AG04450 (cell line): ENCODE measurements at places on chromosomes 4 and X.

DNA sequence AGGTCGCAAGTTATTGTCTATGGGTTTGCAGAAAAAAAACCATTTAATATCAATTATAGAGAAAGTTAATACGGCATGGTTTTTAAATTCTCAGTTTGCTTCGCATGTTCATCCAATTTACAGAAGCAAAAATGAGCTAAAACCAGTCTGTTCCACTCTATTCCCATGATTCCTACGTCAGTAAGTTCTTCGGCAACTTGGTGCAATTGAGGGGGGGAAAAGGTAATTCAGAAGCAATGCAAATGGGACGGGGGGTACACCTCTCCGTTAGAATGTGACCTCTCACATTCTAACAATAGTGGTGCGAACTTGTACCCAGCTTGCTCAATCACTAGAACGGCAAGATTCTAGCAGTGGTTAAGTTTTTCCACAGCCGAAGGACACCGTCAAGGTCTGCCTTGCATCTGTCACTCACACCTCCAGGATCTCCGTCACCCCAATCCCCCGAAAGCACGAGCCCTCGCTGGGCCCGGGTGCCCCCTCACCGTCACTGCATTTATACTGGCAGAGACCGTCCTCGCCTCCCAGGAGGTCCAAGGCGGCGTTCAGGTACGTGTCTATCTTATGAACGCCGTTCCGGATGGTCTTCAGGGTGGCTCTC is 653 bp downstream of the PLA2G12A start:
- no peak for DNase-seq

DNA sequence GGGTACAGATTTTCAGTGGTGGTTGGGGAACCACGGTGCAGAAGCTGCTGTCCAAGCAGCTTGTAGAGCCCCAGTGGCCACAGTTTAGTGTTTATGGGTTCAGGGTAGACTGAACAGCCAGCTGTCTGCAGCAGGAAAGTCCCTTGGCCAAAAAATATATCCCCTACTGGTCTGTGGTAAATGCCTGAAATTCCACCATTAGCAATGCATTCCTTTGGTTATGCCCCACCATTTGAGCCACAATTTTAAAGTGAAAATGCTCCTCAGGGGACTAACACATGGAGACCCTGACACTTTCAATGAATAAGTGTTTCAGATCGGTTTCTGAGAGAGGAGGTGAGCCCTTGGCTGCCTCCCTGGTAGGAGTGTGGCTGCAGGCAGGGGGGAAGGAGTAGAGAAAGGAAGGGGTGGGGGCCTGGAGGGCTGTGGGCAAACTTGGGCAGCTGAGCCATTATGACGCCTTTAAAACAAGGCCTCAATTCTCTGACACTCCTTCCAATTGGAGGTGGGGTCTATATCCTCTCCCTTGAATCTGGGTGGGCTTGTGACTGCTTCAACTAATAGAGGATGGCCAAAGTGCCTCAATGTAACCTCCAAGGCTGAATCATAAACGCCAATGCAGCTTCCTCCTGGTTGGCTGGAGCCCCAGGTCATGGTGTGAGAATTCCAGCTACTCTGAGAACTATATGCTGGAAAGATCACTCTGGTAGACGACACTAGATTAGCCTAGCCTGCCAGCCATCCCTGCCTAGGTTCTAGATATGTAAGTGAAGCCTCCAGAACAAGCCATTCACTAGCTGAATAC is 75.8 kb upstream of the ATP6AP2 start:
- DNase-seq, result peak; percentile 30

- DNase-seq, result no peak
Observed at GRCh38 chr4:79964400-79965211, 108.4 kb downstream of the ANTXR2 start.

DNA sequence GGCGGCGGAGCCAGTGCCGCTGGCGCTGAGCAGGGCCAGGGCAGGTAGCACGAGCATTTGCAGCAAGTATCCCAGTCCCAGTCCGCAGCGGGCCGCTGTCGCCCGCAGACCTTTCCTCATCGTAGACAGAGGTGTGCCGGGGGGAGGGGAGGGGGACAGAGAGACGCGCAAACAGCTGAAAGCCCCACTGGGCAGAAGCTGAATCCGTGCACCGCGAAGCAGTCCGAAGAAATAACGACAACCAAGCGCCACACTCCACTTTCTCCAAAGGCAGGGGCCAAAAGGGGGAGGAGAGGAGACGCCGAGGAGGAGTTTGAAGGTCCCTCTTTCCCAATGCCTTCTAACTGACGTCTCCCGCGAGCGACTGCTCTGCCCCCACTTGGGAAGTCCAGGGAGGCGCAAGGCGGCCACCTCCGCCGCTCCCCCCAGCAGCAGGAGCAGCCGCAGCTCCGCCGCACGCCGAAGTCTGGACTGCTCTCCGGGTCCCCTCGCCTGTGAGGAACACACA is at the start of gene UNC5C:
TSS of gene UNC5C (minus strand) at position 236 of the 508 bp plus-strand sequence.
- DNase-seq, result no peak

DNA sequence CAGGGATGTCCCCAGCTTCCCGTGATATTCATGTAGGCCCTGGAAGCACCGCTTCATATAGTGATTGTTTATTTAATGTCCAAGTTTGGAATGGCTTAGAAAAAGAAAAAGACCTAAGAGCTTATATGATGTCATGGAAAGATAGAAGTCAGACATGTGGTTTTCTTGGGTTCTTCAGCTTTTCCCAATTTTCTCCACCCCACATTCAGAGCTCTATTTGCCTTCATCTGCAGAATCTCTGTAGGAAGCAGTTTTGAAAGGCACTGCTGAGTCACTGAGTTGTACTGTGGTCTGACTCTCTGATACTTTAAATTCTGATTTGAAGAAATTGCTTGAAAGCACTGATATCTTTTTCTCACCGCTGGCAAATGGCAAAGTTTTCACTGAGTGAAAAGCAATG is 120.6 kb upstream of the EDNRA start:
- DNase-seq, result peak; percentile 65

DNA sequence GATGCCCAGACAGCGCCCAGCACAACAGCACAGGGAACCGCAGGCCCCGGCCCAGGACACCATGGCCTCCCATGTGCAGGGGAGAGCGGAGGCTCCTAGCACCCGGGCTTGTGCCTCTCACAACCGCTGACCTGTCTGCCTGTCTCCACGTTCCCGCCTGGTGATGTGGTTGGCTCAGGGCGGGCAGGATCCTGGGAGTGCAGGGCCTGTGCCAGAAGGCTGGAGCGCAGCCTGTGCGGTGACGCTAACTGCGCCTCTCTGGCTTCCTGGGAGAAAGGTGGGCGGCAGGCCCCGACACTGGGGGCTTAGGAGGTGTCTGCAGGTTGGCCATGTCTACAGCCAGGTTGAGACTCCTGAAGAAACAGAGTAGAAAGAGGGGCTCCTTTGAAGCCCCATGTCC is 48.7 kb downstream of the CPZ start:
- no peak for DNase-seq

DNA sequence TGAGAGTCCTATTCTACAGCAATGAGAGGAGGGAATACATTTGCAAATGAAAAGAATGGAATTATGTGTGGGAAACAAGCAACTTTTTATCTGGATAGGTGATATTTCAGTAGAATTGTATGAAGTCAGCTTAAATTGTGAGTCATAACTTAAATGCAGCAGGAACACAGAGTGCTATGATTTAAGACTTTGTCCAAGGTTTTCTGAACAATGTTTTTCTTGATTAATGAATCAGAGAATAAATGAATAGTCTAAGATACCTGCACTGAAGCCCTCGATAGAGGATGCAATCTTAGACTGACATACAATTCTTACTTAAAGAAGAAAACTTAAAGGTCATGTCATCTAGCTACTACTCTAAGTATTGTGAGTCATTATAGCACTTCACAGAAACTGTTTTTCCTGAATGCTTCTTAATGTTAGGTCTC is 8.0 kb downstream of the ARHGEF38 start:
- DNase-seq, result no peak

- peak; percentile 16 for DNase-seq
Observed at GRCh38 chrX:17374619-17375366, at the start of gene NHS. Gene NHS (plus strand): TSS chrX:17375200. CDS start chrX:17375758, 558 bp downstream.

DNA sequence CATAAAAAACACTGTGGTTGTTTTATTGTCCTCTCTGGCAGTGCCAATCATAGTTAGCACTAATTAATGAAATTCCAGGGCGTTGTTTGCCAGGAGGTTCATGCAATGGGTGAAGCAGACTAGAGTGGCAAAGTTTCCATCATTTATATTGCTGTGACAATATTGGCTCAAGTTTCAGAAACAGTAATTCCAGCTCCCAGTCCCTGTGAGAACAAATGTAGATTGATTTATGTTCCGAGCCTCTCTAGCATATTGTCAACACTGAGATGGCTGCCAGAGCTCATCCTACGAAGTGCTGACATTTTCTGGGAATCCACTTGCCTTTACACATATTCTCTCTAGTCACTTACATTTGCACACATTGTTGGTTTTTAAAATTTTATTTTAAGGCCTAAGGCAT is 440.0 kb upstream of the IGFBP7 start:
- DNase-seq, result no peak

DNA sequence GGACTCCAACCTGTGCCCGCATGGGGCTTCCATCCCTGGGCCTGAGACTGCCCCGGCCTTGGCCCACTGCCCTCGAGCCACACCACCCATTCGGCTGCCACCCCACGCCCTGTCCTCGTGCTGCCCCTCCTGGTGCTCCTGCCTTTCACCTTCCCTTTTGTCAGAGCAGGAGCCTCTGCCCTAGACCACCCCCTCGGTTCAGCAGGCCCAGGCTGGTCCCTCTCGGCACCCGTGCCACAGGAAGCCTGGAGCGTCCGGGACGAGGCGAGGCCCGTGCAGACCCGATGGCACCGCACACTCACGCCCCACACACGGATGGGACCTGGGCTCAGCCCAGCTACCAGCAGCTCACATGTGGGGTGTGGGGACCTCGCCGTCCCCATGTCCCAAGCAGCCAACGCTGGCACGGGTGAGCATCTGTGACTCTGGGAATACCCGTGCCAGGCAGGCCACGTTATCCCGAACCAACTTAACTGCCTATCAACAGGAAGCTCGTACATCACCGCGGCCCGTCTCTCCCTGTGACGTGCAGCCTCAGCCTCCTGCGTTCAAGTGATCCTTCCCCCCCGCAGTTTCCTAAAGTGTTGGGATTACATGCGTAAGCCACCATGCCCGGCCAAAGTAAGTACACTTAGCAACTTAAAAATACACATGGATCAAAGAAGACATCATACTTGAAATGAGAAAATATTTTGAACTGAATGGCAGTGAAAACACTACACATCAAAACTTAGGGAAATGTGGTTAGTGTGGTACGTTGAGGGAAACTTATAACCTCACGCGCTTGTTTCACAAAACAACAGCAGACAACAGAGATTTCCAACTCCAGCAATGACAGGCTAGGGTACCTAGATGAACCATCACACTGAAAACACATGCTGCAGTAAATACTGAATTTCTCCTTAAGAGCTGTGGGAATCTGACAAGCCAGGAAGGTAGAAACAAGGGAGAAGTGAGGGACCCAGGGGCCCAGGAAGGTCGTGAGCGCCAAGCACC is 29.0 kb downstream of the LRPAP1 start:
- no peak for DNase-seq

- DNase-seq, result peak; percentile 15
Observed at GRCh38 chr4:102825261-102826091, 1.9 kb downstream of the UBE2D3 start.

GRCh38 chr4:77163641-77164040 is 6.6 kb downstream of the CCNG2 start:
- no peak for DNase-seq

DNA sequence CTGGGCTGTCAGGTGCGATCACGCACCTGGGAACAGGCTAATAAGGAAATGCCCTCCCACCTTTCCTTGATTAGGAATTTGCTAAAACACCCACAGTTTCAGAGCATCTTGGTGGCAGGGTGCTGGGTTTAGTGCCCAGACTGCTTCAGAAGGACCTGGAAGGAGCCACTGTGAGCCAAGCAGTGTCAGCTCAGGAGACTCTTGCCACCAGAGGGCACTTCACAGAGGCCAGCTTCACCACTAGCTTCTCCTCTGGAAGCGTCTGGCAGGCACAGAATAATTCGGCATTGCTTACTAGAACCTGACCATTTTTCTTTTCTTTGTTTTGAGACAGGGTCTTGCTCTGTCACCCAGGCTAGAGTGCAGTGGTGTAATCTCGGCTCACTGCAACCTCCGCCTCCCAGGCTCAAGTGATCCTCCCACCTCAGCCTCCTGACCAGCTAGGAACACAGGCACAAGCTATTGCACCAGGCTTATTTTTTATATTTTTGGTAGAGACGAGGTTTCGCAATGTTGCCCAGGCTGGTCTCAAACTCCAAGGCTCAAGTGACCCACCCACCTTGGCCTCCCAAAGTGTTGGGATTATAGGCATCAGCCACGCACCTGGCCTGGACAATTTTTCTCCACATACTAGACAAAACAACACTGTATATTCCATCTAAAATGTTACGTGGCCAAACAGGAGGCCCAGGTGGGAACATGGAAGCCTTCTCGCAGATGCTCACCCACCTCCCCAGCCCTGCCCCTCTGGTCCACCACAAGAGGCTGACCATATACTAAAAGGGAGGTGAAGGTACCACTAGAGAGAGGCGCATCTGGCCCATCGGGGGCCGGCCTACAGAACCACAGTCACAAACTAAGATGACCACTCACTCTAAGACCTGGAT is 14.1 kb downstream of the NOP14 start:
- DNase-seq, result no peak

DNA sequence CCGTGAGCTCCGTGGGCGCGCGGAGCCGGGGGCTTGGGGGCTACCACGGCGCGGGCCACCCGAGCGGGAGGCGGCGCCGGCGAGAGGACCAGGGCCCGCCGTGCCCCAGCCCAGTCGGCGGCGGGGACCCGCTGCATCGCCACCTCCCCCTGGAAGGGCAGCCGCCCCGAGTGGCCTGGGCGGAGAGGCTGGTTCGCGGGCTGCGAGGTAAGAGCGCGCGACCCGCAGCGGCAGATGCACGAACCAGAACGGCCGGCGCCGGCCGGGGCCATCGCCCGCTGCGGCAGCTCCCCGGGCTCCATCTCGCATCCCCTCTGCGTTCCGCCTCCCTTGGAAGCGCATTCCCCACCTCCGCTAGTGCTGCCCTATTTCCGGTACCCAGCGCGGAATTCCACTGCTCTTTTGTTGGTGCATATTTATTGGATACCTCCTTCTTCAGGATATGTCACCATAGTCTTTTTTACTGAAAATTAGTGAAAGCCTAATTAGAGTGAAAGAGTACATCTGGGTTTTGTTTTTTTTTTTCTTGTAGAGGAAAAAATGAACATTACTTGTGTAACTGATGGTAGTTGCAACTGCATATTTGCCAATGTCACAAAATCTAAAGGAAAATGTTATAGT is 797 bp downstream of the PKD2 start:
- no peak for DNase-seq
